WTC11 (cell line): ENCODE measurements at places on chromosomes 6 and 20.

GRCh38 chr6:52976149-52976548 is 18.9 kb downstream of the GSTA4 start:
- no peak for DNase-seq

GRCh38 chr6:136889271-136890193 is 32.6 kb upstream of the SLC35D3 start:
- no peak for DNase-seq

- peak; percentile 81 for DNase-seq
Measured at GRCh38 chr6:6736791-6737654, 148.5 kb downstream of the LY86 start.

- DNase-seq = no peak
Measured at GRCh38 chr6:119677384-119677783, 327.8 kb upstream of the MAN1A1 start.

DNA sequence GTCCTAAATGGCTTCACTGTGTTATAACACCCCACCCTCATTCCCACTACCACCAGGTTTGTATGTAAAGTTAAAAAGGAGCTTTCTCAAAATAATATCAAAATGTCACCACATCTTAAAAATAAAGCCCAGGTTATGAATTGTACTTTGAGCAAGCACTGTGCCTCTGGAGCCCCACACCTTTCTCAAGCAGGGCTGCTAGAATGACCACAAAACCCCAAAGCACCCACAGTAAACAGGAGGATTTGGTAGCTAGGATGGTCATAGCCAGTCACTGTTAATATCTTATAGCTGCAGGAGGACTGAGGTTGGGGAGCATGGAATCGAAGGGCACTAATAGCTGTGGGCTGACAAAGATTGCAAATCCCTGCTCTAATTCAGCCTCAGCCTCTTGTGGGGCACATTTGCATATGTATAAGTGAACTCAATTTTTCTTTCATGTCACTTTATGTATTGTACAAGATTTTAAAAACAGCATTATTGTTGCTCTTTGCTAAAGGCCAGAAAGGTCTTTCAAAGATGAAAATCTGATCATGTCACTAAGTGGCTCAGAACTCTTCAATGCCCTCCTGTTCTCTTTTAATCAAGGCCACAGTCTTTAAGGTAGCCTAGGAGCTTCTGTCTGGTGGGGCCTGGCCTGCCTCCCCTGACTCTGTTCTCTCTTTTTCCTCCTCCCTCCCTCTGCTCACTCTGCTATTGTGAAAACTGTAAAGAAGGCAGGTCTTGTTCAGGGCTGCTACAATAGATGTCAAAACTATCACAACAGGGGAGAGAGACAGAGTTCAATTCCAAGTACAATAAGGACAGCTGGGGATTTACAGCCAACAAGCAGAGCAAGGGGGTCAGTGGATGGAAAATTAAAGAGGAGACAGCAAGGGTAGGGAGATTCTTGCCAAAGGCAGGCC is 101.6 kb downstream of the TMEM200A start:
- DNase-seq = no peak

- no peak for DNase-seq
Measured at GRCh38 chr20:34999782-35000181, 44.1 kb downstream of the MYH7B start.

DNA sequence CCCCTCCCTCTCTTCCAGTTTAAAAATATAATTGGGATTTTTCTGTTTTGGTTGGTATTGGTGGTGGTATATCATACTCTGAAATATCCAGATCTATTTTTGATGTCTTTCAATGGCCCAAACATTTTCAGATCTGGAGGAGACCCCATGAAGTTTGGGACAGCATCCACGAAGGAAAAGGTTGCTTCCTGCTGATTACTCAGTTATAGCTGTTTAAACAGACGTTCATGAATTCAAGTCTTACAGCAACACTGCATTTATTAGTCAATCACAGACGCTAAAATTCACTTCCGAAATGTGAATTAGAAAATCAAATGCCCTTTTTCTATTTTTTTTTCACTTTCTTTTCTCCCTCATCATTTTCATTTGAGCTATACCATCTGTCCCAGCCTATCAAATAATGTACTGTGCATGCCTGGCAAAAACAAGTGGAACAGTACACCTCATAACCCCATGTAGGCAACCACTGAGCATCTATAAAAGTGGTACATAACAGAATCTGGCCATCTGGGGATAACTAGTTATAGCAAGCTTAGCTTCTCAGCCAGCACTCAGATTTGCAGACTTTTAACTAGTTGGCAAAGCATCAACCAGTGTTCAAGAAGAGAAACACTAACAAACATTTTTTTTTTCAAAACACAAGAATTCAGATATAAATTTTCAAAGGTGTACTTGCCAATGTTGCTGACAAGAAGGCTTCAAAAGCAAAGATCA is 124.5 kb downstream of the HIVEP2 start:
- no peak for DNase-seq

DNA sequence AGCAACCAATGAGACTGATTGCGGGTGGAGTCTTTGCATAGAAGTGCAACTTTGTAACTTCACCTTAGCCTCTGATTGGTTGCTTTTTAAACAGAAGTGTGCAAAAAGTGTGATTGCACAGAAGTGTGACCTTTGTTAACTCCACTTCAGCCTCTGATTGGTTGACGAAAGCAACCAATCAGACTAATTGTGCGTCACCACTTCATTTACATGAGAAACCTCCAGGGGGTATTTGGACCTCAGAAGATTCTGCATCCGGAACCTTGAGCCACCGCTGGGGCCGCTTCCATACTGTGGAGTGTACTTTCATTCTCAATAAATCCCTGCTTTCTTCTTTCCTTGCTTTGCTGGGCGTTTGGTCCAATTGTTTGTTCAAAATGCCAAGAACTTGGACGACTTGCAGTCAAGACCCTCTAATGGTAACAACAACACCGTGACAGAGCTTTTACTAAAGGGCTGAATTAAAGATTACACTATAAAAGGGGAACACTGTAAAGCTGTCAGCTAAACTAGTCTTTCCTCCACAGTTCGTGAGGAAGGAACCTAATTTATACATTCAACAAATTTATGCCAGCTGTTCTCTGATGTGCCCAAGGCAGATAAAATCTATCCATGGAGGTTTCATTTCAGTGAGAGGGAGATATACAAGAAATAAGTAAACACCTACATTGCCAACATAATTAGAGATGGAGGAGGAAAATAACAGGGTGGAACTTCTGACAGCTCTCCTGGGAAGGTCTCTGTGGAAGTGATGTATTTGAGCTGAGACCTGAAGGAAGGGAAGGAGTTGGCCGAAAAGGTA is 1.4 kb upstream of the HECA start:
- DNase-seq = no peak

DNA sequence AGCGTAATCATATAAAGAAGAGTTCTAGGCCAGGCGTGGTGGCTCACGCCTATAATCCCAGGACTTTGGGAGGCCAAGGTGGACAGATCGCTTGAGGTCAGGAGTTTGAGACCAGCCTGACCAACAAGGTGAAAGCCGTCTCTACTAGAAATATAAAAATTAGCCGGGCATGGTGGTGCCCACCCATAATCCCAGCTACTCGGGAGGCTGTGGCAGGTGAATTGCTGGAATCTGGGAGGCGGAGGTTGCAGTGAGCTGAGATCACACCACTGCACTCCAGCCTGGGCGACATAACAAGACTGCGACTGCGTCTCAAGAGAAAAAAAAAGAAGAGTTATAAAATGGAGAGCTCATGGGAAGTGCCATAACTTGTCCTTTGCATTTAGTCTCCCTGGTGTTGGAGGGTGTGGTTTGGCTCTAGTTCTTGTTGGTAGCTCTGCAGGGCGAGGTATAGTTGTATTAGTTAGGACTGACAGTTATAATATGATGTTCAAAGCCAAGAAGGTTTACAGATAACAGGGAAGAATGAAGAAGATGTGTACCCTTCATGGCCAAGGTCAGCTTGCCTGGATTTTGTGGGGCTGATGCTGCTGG is 54.8 kb downstream of the UTRN start:
- no peak for DNase-seq

GRCh38 chr6:52909131-52909530 is 367 bp downstream of the GSTA3 start:
- DNase-seq = no peak

DNA sequence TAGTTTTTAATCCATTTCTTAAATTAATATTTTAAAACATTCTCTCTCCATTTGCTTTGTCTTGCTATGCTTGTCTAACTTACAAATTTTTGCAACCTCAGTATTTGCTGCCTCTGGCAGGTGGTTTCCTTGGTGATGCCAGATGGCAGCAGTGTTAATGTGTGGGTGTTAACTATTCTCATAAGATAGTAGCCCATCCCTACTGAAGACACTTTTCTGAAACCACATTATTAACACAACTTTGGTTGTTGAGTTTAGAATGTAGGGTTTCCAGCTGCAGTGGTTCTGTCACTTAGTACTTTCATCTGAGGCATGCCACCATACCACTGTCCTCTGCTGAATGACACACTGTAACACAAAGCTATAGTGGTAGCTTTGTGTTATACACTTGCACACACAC is 75.1 kb downstream of the MYO6 start:
- no peak for DNase-seq

GRCh38 chr20:52675375-52675774 is 296.8 kb upstream of the TSHZ2 start:
- DNase-seq = no peak

DNA sequence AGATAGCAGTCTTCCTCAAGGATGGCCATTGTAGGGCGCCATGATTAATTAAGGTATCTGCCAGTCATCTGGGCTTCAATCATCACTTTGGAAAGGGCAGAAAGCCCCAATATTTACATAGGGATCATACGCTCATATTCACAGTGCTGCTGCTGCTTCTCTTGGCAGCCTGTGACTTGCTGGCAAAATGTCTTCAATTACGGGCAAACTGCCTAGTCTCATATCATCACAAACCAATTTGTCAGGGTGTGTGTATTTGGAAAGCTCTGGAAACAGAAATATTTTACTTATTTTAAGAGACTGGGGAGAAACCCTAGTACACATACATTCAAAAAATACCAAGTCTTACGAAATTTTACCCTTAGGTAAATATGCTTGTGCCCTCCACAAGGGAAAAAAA is 77.6 kb downstream of the SAMD5 start:
- DNase-seq = no peak

DNA sequence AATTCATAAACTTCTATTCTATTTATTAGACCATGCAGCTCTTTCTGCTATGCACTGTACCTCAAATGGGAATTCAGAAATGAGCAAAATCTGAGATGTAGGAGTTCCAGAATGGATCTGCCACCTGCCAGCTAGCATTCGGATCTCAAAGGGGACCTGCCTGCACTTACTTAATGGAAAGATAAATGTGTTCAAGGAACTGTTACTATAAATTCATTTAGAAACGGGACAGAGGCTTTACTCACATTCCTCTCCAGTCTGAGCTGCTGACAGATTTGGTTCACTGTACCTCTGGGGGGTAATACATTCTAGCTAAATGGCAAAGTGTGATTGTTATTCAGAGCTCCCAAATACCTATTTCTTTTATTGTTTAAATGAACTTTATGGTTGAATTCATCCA is 384.1 kb downstream of the GRIK2 start:
- DNase-seq = no peak

- no peak for DNase-seq
Measured at GRCh38 chr20:3646651-3647050, 16.5 kb downstream of the GFRA4 start.

DNA sequence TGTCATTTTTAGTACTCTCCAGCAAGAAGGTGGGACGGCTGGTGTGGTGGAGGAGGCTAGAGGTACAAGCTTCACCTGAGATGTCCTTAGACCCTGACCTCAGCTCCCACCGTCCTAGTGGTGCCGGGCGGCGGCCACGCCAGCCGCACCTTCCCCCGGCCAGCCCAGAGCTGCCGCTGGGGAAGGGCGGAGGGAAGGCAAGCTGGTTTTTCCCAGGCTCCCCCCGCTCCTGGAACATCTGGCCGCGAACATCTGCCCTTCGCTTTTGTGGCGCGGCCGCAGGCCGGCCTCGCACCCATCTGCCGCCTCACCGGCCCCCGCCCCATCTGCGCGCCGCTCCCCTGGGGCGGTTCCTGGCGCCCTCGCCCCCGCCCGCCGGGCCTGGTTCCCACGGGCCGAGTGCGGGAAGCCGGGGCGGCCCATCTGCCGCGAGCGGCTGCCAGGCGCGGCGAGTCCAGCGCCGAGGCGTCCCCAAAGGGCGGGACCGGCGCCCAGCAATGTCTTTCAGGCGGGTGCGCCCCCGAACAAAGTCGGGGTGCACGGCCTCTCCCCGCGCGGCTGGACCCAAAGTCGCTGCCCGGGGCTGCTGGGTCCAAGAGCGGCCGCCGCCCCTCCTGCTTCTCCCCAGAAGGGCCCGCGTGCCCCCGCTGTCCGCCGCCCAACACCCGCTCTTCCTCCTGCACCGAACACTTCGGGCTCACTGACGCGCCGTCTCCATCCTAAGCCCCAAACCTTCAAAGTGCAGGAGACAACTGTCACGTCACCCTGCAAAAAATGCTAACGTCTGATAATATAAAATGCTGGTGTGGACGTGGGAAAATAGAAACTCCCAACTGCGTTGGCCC is 17.3 kb upstream of the ID1 start:
- no peak for DNase-seq

DNA sequence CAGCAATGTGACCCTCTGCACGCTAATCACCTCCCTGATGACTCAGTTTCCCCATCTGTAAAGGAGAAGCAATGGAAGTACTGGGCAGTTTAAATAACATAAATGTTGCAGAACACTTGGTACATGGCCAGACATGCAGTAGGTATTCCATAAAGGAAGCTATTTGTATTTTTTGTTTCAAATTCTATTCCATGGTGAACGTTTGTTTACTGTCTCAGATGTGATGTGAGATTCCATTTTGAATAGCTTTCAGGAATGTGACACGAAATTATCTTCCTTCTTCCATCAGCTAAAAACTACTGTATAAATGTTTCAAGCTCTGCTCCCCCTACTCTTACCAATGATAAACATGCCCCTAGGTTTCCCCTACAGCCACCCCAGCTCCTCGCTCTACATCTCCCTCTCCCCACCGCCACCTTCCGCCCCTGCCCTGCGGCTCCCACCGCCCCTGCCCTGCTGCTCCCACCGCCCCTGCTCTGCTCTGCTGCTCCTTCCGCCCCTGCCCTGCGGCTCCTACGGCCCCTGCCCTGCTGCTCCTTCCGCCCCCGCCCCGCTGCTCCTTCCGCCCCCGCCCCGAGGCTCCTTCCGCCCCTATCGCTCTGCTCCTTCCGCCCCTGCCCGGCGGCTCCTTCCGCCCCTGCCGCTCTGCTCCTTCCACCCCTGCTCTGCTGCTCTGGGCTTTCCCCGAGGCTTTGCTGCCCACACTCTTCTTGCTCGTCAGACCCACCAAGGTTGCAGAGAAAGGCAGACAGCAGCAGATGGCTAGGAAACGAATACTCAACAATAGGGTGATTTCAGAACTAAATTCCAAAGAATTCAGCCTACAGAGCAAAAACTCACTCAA is 78.9 kb downstream of the THBS2 start:
- no peak for DNase-seq

- DNase-seq = no peak
Measured at GRCh38 chr6:76742919-76743318, 670.5 kb upstream of the IMPG1 start.
